ENCODE measurements at places on chromosomes 13 and 19.

GRCh38 chr13:69755101-69755500, 352.5 kb upstream of the ATXN8OS start:
- DNase-seq = no peak

DNA sequence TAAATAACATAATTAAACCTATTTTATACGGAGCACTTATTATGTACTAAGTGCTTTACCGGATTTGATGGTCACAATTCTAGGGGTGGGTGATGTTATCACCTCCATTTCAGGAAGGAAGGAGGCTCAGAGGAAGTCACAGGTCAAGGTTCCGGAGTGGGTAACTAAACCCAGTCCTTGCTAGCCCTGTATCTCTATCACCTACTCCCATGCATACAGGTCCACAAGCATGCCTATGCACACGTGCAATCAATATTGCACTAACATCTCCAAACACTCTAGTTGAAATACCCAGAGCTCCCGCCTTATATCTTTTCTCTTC, 17.8 kb upstream of the FOSB start:
- DNase-seq = no peak

DNA sequence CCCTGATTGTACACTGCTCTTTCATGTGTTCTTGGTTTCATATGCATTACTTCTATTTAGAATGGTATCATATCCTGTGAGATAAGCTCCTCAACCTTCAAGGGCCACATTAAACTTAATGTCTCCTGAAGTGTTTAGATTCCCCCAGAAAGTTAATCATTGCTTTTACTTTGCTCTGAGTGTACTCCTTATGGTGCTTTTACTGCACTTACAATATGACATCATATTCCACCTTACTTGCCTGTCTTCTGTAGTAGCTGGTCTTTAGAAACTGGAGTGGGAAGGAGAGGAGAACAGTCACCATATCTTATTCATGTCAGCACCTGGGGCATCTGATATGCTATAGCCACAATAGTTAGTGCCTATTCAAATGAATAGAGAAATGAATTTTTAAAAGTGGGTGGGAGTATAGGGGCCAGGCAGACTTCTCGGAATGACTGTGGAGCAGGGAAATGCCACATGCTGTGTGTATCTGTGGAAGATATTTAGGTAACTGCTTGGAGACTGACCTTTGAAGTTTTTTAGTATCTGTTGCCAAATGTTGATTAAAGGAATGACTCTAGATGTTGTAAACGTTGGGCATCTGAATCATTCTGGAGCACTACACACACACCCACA, 40.2 kb downstream of the SLAIN1 start:
- no peak for DNase-seq

- DNase-seq = no peak
These were observed 220.8 kb downstream of the COG6 start for GRCh38 chr13:39876258-39876657.

- DNase-seq = no peak
These were observed 756.1 kb upstream of the MIR17HG start for GRCh38 chr13:90591260-90591926.

DNA sequence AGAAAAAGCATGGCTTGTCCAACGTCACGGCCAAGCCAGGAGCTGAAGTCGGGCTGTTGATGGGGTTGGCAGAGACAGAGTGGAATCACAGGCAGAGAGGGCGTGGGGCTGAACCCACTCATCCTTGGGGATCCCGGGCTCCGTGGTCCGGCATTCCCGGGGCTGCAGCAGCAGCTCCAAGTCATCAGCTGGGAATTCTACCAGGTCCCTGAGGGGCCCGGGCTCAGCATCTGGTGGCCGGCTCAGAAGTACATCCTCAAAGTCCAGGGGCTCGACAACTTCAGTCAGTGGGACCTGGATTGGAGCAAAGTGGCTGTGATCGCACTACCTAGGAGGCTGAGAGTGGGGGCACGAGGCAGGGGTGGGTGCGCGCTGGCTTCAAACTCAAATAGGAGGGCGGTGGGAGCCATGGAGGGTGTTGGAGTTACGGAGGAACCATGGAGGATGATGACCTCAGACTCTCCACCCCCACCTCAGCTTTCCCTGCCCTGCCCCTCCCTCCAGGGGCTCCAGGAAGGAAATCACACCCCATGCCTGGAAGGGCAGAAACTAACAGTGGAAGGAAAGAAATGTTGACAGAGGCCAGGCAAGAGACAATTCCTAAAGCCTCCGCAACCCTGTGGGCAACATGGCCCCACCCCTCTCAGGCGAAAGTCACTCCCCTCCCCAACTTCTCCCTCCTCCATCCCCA, 9.5 kb downstream of the DOCK6 start:
- DNase-seq = no peak

DNA sequence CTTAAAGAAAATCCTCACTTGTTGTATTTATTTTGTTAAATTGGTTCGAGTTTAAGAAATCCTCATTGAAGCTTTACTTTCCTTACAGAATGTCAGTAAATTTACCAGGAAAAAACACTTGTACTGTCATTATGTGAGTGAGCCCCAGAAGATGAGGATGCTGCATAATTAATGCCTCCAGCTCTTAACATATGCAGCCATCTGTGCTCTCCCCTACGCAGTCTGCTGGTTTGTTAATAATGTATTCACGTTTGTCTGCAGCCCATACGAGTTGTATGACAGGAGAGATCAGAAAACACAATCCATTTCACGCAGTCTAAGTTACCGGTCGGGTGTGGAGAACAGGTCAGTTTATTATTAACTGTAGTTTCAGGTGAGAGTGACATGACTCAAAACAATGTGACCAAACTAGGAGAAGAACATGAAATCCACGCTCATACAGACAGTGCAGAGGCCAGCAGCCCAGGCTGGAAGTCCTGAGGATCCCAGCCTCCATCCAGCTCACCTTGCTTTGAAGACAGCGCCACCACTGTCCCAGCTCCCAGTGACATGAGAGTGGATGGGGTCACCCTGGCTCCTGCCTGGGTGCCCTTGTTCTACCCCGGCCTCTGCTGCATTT, 19.8 kb upstream of the ATP11A start:
- DNase-seq = no peak

- peak; percentile 35 for DNase-seq
These were observed at the start of gene CELF5 for GRCh38 chr19:3224346-3225168. CELF5 (plus strand) TSS chr19:3224661; CDS start chr19:3224740, 79 bp downstream.

GRCh38 chr13:51045451-51045850, 65.6 kb downstream of the C13orf42 start:
- DNase-seq = no peak

GRCh38 chr19:3537101-3537437, 1.9 kb upstream of the TEKTIP1 start:
- no peak for DNase-seq

DNA sequence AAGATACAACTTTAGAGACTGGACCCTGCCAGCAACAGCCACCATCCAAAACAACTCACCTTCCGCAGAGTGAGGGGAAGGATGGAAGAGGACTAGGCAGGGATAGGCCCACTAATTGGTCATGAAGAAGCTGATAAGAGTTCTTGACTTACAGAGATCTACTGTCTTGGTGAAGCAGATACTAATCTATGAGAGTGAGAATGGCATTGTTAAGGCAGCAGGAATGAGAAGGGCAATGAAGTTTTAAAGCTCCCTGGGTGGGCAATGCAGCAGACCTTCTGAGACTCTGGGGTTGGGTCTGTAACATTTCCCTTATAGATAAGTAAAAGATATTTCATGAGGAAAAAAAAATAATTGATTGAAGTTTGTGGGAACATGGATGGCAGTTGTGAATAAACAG, 63.7 kb downstream of the KLF12 start:
- no peak for DNase-seq

- no peak for DNase-seq
These were observed 9.0 kb downstream of the ARHGAP45 start for GRCh38 chr19:1076046-1076386.

- DNase-seq = no peak
These were observed 13.3 kb downstream of the PLEKHF1 start for GRCh38 chr19:29678484-29679106.

DNA sequence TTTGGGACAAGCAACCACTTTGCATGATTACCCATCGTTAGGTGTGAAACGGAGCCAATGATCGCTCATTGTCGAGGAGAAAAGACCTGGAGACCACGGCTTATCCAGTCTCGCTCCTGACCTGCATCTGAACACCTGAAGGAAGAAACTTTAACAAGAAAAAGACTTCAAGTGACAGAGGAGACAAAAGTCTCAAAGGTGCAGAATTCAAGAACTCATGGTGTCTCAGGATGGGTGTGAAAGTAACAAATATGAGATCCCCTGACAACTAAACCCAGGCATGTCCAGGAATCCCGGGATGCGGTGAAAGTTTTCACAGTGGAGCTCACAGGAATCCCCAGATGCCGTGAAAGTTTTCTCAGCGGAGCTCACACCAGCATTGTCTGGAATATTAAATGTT, 6.3 kb upstream of the ATP11A start:
- no peak for DNase-seq

DNA sequence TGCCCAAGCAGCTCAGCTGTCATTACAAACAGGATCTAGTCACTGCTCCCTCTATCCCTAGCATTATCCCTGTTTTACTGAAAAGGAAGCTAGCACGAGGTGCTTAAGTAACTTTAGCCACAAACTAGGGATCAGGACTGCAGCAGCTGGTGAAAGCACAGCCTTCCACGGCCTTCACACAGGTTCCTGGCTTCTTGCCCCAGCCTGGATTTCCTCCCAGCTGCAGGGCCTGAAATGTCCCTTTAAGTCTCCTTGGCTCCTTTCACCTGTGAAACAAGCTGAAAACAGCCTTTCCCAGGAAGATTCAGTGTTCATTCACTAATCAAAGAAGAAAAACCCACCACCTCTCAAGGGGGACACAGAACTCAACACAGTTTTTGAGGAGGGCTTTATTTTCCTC, 754.5 kb downstream of the DIAPH3 start:
- no peak for DNase-seq

DNA sequence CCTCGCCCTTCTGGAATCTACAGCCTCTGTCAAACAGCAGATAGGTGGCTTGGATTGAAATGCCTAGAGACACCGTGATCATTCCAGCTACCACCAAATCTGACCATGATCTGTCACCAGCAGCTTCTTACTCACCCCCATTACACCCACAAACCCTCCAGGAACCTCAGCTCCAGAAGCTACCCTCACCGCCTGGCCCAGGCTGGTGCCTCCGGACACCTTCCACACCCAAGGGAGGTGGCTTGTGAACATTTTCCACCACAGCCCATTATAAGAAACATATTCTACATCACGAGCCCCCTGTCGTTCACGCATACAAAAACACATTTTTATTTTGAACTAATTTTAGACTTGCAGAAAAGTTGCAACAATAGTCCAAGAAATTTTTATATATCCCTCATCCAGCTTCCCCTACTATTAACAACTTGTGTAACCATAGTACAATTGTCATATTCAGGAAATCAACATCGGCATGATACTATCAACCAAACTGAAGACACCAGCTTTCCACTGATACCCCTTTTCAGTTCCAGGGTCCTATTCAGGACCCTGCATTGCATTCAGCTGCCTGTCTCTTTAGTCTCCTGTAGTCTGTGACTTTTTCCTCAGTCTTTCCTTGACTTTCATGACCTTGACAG, 15.4 kb upstream of the UBE2L5 start:
- no peak for DNase-seq

DNA sequence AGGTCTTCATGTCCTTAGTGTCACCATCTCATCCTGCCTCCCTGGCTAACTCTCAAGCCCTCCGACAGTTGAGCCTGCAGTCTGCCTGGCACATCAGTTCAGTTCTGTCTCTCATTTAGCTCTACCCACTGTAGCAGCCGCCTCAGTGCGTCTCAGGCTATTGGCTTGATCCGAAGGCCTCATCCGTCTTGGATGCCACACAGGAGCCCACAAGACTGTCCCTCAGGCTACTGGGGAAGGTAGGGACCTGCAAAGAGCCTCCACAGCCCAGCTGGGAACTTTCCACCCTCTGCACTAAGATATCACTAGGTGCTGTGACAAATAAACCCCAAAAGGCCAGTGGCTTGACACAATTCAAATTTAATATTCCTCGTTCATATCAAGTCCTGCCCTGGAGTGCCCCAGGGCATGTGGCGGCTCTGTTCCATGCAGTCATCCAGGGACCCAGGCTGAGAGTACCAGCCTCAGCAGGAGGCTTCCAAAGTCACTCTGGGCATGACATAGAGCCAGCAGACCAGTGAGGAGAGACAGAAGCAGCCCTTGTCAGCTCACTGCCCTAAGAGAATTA, 5.7 kb downstream of the VSTM2B start:
- DNase-seq = no peak

- DNase-seq = no peak
These were observed 463.9 kb upstream of the MIR17HG start for GRCh38 chr13:90883592-90883991.

DNA sequence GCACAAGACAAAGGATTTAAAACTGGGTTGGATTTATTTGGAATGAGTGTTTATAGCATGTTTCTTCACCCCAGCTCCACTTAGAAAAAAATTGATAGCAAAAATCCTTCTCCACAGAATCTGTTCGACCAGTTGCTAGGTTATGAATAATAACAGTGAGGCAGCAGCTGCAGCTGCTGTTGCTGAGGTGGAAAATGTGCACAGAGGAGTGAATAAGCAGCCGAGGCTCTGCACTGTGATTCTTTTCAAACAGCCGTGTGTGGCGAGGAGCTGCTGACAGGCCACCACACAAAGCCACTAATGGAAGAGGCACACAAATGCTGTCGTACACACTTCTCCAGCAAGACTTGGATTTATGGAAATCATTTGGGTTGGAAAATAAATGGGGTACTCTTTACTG, 6.4 kb upstream of the RASL11A start:
- DNase-seq = no peak

DNA sequence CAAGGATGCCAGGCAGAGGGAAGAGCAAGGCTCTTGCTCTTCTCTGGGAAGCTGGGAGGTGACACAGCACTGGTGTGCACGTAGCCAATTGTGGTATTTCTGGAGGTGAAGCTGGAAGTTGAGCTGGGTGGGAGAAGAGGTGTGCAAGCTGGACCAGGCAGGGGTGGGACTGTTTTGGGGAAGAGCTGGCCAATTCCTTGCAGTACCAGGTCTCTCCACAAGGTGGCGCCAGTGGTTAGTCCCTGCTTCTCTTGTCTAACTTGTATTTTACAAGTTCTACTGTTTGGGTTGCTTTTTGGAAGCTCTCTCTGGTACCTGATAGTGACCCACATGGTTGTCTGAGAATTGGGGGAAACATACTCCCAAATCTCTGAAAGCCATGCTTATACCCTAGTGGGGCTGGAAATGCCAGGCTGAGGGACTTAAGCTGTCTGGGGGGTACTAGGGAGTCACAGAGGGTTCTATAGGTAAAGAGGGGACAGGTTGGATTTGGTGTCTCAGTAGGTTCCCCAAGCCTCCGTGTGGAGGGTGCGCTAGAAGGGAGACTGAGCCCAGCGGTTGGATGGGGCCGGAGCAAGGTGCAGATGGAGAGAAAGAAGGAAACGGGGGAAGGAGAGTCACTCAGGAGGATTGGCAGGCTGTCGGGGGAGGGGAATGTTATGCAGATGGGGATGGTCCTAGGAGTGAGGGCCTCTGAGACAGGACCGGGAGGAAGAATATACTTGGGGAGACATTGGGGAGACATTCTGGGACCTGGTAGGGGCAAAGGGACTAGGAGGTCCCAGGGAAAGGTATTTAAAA, 3.0 kb downstream of the HPN start:
- DNase-seq = peak; percentile 67
